Effector memory CD8-positive, alpha-beta T cell (primary cell): ENCODE measurements at places on chromosomes 5 and 9.

DNA sequence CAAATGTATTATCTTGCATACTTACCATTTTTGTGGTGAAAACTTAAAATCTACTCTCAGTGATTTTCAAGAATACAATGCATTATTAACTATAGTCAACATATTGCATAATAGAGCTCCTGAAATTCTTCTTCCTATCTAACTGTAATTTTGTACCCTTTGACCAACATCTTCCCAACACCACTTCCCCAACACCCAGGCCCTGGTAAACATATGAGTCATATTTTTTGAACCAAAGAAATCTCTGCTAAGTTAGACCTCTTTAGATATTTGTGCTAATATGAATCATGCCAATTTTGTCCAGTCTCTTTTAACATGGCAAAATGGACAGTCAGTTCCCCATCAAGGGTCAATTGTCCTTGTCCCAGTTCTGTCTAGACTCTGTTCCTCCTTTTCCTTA, 18.5 kb upstream of the RGS7BP start:
- no peak for DNase-seq

DNA sequence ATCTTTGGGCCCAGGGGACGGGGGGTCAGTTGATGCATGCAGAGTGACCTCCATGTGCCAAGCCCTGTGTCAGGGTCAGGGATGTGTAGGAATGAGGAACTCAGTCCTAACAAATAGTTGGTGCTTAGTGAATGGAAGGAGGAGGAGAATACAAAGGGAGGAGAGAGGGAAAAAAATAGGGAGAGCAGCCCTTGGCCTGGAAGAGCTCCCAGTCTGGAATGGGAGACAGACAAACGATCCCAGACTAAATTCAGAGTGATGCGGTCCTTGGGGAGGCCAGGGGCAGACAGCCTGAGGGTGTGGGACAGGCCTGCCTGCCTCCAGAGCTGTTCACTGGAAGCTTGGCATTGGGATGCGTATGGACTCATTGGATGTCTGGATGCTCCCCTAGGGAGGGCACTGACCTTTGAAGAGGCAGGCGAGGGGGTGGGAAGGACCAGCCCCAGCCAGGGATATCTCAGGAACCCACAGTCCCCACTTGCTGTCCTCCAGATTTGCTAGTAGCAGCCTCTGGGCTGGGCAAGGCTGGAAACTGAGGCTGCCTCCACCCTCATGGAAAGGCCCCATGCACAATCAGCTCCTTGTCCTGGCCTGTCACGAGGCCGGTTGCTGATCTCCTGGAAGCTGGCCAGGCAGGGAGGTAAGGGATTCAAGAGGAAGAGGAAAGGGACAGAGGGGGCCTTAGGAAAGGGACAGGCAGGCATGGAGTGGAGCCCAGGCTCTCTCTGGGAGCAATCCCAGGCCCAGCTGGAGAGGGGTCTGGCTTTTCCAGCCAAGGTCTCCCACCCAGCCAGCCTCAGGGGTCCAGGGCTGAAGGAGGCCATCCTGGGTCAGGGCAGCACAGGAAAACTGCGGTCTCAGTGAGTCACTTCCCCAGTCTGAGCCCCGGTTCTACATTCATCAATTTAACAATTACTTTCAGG, 69.0 kb upstream of the GGTA1 start:
- DNase-seq: no peak

- DNase-seq: no peak
These were observed 165.7 kb downstream of the MPDZ start for GRCh38 chr9:13113751-13114150.

DNA sequence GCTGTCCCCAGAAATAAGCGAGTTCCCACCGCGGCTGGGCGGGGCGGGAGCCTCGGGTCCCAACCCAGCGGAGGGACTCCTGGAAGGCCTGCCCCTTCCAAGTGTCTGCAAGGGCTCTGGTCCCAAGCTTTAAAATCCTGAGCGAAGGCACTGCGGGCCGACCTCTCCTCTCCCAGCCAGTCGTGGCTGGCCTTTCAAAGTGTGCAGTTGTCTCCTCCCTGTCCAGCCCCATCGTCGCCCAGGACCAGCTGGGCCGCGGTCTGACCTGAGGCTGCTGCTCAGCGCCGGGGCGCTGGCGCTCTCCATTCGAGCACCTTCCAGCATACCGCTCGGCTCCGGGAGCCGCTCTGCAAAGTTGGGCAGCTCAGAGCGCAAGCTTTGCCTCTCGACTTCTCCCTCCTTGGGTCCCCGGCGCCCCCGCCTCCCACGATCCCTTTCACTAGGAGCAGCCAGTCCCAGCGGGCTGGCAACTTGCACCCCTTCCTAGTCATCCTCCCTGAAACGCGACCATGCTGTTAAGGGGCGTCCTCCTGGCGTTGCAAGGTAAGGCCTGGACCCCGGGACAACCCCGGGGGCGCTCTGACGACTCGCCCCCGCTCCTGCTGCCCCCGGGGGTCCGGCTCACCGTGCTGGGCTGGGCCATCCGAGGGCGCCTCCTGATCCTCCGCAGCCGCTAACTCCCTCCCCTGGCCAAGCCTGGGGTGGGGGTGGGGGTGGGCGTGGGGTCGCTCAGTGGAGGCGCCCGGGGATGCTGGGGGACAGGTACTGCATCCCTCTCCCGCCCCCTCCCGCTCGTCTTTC, at the start of gene MAMDC2:
Gene MAMDC2, plus strand, starts transcription at position 160 of the 801 bp plus-strand sequence. Its CDS starts 350 bp downstream, at position 510.
- no peak for DNase-seq

- no peak for DNase-seq
These were observed 353.3 kb downstream of the YTHDC2 start for GRCh38 chr5:113866763-113867162.

- no peak for DNase-seq
These were observed 240.5 kb downstream of the HSPA4 start for GRCh38 chr5:133292300-133292699.

GRCh38 chr5:133415906-133416305, 196.4 kb downstream of the FSTL4 start:
- no peak for DNase-seq

GRCh38 chr5:169548315-169548714, 35.3 kb upstream of the SPDL1 start:
- no peak for DNase-seq

DNA sequence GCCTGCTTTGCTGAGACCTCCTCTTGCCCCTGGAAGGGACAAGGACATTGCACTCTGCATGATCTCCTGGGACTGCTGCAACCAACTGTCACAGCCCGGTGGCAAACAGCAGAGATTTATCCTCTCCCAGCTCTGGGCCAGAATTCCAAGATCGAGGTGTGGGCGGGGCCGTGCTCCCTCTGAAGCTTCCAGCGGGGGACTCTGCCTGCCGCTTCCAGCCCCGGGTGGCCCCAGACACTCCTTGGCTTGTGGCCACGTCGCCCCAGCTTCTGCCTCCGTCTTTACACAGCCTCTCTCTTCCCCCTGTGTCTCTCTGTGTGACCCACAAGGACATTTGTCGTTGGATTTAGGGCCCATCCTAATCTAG, 67.1 kb downstream of the COL5A1 start:
- no peak for DNase-seq

DNA sequence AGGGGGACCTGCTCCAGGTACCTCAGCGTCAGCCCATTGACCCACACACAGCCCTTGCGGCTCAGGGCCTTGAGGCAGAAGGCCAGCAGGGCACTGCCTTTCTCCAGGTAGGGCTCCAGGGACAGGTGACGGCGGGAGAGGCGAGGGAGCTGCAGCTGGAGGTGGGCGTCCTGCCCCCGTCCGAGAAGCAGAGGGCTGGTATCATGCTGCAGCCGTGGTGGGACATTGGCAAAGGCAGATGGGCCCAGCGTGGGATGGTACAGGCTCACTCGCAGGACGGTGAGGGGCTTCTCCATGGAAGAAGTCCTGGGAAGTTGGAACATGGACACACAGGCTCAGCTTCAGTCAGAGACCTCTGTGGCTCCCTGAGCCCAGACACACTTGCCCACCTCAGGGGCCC, 2.5 kb upstream of the DCANP1 start:
- DNase-seq: no peak

DNA sequence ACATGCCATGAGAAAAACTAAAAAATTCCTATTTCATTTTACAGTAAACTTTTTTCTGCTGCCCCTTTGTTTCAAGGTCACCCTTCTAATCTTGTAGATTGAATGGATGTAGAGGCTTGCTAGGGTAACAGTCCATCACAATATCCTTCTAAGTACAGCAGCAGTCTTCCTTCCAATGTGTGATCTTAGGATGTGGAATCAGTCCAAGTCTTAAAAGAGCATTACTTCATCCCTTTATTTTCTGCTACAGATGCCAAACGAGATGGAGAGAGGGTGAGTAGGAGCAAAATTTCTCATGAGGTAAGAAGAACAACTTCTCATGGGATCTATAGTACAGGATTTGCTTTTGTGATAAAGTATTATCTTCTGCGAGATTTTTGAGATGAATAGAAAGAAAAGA, 704 bp upstream of the IL33 start:
- no peak for DNase-seq

GRCh38 chr9:13758936-13759335, 479.4 kb upstream of the MPDZ start:
- DNase-seq: no peak

DNA sequence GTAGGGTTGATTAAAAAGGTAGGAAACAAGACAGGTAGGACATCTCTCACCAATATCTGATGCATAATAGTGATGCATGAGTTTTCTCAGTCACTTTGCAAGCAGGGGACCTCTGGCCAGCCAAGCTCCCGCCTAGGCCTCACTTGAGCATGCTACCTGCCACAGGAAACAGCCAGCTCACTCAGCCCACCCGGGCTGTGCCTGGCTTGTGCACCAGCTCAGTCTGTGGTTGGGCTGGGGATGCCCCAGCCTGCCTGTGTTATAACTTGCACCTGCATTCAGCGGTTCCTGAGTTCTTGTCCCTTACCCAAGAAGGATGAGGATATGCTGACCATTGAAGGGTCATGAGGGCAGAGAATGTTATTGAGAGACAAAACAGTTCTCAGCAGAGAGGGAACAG, 172.8 kb upstream of the PLCXD3 start:
- DNase-seq: no peak

- no peak for DNase-seq
These were observed 84.9 kb upstream of the BASP1 start for GRCh38 chr5:17132444-17133083.

- no peak for DNase-seq
These were observed 16.1 kb downstream of the NIPSNAP3B start for GRCh38 chr9:104779946-104780535.

DNA sequence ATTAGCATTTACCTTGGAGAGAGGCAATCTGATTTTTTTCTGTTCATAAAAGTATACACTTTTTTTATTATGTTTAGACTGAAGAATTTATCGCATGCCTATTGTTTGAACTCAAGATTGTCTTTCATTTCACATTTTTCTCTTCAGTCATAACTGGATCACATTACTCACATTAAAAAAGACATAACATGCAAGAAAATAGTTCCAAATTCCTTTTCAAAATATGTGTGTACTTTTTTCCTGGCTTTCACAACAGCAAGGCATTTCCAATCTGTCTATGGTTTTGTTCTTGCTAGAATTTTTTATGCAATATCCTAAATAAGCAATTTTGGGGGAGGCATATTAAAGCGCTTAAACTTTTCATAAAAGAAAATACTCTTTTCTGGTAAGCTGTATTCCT, 21.2 kb downstream of the FTMT start:
- DNase-seq: no peak

GRCh38 chr5:170421826-170422225, 32.7 kb upstream of the KCNMB1 start:
- no peak for DNase-seq

DNA sequence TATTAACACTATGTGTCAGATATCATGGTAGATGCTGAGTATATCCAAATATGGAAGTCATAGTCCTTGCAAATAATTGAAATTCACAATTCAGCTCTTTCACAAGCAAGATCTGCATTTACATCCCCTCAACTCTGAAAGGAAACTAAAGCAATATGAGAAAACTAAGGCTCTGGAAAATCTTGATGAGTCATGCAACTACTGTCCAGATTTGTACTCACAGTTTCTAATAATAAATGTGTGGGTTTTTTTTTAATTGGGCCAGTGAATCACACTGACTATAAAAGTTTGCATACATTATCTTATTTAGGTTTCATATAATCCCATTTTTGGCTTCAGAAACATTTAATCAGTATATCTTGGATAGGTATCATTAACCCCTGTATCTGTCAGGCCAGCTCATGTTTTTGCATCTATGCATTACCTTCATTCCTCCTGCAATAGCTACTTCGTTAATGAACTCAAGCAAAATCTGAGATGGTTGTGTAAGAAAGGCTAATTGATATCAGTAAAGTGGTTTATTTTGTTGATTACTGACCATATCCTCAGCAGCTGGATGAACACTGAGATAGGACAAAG, 58.7 kb upstream of the PRR16 start:
- DNase-seq: no peak

DNA sequence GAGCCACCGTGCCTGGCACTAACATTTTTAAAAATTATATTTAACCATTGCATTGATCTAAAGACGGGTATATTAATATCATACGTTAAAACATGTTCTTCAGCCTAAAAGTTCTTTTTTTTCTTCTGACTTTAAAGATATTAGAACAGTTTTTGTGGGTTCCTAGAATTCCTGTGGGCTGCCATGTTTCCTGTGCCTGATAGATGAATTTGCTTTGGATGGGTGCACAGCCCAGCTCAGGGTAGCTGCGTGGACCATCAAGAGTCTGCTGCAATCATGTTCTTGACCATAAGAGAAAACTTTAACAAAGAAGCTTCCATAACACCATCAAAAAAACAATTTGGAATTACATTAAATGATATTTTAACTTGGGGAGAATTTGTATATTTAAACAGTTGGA, 2.4 kb upstream of the LAMC3 start:
- no peak for DNase-seq

DNA sequence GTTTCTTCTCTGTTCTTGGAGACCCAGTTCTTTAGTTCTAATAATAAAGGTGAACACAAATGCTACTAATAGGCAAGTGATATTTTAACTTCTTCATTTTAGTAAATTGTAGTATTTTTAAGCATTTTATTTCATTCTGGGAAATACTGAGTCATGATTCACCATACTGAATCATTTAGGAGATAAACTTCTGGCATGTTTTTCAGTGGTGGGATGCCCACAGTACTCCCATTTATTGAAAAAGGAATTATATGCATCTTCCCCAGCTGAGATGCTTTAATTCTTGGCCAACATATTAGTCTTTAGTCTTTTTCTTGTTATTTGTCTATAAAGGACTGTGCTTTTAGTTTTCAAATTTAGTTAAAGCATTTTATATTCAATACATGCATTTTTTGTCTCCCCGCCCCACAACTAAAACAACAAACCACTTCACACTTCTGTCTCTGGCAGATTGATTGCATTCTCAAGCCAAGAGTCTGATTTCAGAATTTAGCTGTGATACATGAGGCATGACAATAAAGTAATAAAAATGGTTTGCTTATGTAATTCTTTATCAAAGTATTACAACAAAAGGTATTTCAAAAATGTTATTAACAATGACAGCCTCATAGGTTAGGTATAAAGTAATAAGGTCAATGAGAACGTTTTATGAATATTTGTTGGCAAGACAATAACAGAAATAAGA, 125.2 kb upstream of the CDH18 start:
- no peak for DNase-seq

DNA sequence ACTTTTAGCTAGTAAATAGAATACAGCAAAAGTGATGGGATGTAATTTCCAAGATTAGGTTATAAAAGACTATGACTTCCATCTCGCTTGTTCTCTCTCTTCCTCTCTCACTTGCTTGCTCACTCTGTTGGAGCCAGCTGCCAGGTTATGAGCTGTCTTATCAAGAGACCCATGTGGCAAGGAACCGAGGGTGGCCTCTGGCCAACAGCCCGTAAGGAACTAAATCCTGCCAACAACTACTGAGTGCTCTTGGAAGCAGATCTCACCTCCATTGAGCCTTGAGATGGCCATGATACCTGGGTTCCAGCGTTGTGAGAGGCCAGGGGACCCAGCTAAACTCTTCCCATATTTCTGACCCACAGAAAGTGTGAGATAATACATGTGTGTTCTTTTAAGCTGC, 636.1 kb downstream of the ACTL7B start:
- DNase-seq: no peak
